ENCODE measurements at places on chromosomes 3 and 15. TPM values are rescaled to one million over a fixed set of nuclear protein-coding genes. Genes with fewer than 3 reads are reported as not detected.

The ROBO2 gene
- total RNA-seq: under 0.01 TPM

The P2RY14 gene
- total RNA-seq: not detected

The GOLGA8Q gene
- 0.76 TPM for total RNA-seq

The LTK gene
- total RNA-seq: 0.06 TPM

The SEC62 gene
- total RNA-seq: 65.2 TPM

The CYP1A2 gene
- not detected for total RNA-seq

All from bladder microvascular endothelial cell (primary cell).